ENCODE measurements at places on chromosomes 1 and 21. TPM values are rescaled to one million over a fixed set of nuclear protein-coding genes. Genes with fewer than 3 reads are reported as not detected.

DNA sequence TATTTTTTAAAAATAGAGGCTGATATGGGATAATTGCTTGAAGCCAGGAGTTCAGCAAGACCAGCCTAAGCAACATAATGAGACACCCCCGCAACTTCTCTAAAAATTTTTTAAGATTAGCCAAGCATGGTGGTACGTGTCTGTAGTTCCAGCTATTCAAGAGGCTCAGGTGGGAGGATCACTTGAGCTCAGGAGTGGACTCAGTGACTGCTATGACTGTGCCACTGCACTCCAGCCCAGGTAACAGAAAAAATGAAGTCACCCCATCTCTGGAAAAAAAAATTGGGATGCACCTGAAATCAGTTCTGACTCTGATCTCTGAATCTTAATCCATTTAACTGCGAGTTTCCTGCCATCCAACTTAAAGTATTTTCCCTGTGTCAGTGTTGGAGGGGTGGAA lies 124.2 kb downstream of the MRPS6 start:
- H3K27me3 ChIP-seq = no peaks in the 10 kb centered on the region
- H3K36me3 ChIP-seq = no peaks in the 10 kb centered on the region
- peak overlapping the region; percentile 89 for H3K27ac ChIP-seq
- H3K4me3 ChIP-seq = no peak overlapping the region
- DNase-seq = no peak

Gene ALDH4A1
- polyA plus RNA-seq = 3.5 TPM

GRCh38 chr1:63082766-63083165 lies 239.6 kb upstream of the FOXD3 start:
- H3K4me3 ChIP-seq = no peak overlapping the region
- peaks cover 3% of the 10 kb centered on the region for H3K27me3 ChIP-seq
- no peak for DNase-seq
- H3K4me1 ChIP-seq = no peaks in the 10 kb centered on the region

GRCh38 chr1:2258122-2258681 lies 30.1 kb downstream of the SKI start:
- no peak overlapping the region for H3K4me3 ChIP-seq
- peaks cover 73% of the 10 kb centered on the region for H3K4me1 ChIP-seq
- no peak for DNase-seq
- no peaks in the 10 kb centered on the region for H3K27me3 ChIP-seq
- no peaks in the 10 kb centered on the region for H3K36me3 ChIP-seq

DNA sequence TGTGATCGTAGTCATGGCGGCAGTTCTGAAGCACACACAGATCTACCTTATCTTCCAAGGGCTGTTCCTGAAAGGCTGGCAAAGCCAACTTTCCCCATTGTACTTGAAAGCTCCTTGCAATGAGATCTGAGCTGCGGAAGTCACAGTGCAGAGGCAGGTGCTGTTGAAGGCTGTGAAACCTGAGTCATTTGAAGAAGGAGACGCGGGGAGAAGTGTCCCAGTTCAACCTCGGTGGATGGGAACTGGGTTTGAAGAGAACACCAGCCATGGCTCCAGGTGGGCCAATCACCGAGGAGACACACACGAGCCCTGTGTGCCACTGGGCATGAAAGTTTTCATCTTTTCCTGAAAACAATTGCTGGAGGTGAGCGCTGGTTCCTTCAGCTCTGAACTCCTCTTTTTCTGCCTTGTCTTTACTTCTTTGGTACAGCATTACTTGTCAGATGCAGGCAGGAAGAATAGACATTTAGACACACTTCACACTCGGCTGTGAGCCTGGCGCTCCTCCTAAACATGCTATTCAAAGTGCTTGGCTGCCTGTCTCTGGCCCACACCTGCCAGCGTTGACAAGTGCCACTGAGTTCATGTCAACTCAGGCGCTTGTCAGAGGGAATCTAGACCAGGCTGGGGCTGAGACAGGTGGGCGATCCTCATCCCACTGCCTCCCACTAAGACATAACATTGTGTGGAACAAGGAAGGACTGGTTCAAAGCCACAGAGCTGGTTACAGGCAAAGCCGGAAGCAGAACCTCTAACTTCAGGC lies 25.7 kb upstream of the PDE9A start:
- DNase-seq = peak; percentile 33
- no peaks in the 10 kb centered on the region for H3K36me3 ChIP-seq
- H3K4me3 ChIP-seq = no peak overlapping the region
- H3K27ac ChIP-seq = no peak overlapping the region
- H3K4me1 ChIP-seq = no peaks in the 10 kb centered on the region
- H3K27me3 ChIP-seq = peaks cover 52% of the 10 kb centered on the region

GRCh38 chr1:218380125-218380977 lies 35.2 kb downstream of the TGFB2 start:
- H3K4me1 ChIP-seq = peaks cover 7% of the 10 kb centered on the region
- no peak for DNase-seq
- H3K27ac ChIP-seq = no peak overlapping the region
- no peak overlapping the region for H3K4me3 ChIP-seq
- H3K27me3 ChIP-seq = peaks cover 8% of the 10 kb centered on the region

DNA sequence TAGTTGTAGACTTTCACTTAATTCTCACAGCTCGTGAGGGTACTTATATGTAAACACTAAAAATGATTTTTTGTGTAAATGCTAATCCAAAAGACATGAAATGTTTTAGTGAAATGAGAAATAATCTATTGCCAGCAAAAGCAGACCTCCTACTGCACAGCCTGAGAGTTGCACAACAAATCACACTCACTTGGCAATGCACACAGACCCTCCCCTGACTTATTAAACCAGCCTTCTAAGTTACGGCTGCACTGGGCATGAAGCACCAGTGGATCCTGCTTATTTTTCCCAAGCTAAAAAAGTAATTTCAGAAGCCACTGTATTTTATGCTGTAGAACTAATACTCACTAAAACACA lies 10.3 kb downstream of the ERRFI1 start:
- H3K4me1 ChIP-seq = peaks cover 31% of the 10 kb centered on the region
- DNase-seq = no peak
- H3K27me3 ChIP-seq = no peaks in the 10 kb centered on the region
- H3K36me3 ChIP-seq = no peaks in the 10 kb centered on the region
- H3K4me3 ChIP-seq = no peak overlapping the region
- H3K27ac ChIP-seq = no peak overlapping the region

GRCh38 chr1:39102537-39103327 lies 76.6 kb downstream of the NDUFS5 start:
- DNase-seq = no peak
- no peak overlapping the region for H3K4me3 ChIP-seq
- no peaks in the 10 kb centered on the region for H3K27me3 ChIP-seq
- H3K4me1 ChIP-seq = peaks cover 60% of the 10 kb centered on the region

- H3K27ac ChIP-seq = no peak overlapping the region
- H3K36me3 ChIP-seq = no peaks in the 10 kb centered on the region
- no peak for DNase-seq
- no peaks in the 10 kb centered on the region for H3K27me3 ChIP-seq
- no peaks in the 10 kb centered on the region for H3K4me1 ChIP-seq
These were observed 361.3 kb upstream of the C1orf174 start for GRCh38 chr1:4261327-4261726.

Gene PLA2G2D
- polyA plus RNA-seq = 10.6 TPM

GRCh38 chr1:214842856-214843255 lies 239.7 kb upstream of the KCNK2 start:
- H3K27ac ChIP-seq = no peak overlapping the region
- H3K36me3 ChIP-seq = no peaks in the 10 kb centered on the region
- no peaks in the 10 kb centered on the region for H3K27me3 ChIP-seq
- H3K4me3 ChIP-seq = no peak overlapping the region
- no peaks in the 10 kb centered on the region for H3K4me1 ChIP-seq

DNA sequence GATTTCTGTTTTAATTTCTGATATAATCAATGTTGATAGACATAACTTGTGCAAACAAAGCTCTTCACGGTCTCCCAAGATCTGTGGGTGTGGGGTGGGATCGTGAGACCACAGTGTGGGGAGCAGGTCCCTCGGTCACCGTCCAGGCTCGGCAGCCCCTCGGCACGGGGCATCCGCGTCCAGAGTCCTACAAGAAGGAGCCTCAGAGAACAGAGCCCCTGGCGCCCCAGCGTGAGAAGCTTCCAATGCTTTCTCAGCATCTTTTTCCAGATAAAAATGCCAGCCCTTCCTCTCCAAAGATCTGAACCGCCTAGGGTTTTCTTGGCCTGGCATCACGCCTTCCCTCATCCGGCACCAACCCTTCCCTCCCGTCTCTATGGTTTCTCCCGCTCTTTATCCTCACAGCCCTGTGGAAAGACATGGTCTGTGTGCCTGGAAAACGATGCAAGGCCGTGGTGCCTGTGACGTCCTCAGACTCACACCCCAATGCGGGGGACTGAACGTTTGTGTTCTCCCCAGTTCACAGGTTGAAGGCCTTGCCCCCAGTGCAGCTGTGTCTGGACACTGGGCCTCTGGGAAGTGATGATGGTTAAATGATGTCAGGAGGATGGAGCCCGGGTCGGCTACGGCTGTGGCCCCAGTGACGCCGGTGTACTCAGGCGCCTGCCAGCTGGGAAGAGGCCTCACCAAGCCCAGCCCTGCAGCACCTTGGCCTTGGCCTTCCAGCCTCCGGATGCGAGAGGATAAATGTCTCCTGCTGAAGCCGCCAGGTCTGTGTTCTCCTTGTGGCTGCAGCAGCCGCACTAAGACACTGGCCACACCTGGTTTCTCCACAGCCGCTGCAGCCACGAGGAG lies 45.9 kb upstream of the COL6A2 start:
- H3K4me1 ChIP-seq = peaks cover 7% of the 10 kb centered on the region
- no peaks in the 10 kb centered on the region for H3K36me3 ChIP-seq
- no peak for DNase-seq

- DNase-seq = no peak
- H3K27ac ChIP-seq = no peak overlapping the region
- no peak overlapping the region for H3K4me3 ChIP-seq
- no peaks in the 10 kb centered on the region for H3K36me3 ChIP-seq
- H3K4me1 ChIP-seq = no peaks in the 10 kb centered on the region
- no peaks in the 10 kb centered on the region for H3K27me3 ChIP-seq
These were observed 56.0 kb upstream of the EDARADD start for GRCh38 chr1:236338096-236338495.

DNA sequence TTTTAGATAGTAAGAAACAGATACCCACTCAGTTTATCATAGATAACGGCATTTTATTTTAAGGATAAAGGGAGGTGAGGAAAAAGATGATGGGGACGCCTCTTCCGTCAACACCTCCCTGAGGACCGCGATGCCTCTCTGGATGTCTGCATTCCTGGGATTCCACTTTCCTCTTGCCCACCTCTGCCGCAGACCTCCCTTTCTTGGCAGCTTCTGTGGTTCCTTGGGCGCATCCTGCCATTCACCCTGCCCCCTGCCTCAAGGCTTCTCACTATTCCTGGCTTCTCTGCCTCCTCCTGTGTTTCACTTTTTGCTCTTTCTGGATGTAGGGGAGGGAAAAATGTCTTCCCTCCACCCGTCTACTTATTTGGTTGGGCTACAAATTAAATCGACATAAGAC lies 19.9 kb downstream of the HUNK start:
- no peak overlapping the region for H3K4me3 ChIP-seq
- no peak overlapping the region for H3K27ac ChIP-seq
- H3K4me1 ChIP-seq = no peaks in the 10 kb centered on the region
- H3K36me3 ChIP-seq = no peaks in the 10 kb centered on the region

GRCh38 chr1:229514578-229515275 lies 6.6 kb upstream of the NUP133 start:
- H3K4me3 ChIP-seq = no peak overlapping the region
- no peak overlapping the region for H3K27ac ChIP-seq
- DNase-seq = no peak

DNA sequence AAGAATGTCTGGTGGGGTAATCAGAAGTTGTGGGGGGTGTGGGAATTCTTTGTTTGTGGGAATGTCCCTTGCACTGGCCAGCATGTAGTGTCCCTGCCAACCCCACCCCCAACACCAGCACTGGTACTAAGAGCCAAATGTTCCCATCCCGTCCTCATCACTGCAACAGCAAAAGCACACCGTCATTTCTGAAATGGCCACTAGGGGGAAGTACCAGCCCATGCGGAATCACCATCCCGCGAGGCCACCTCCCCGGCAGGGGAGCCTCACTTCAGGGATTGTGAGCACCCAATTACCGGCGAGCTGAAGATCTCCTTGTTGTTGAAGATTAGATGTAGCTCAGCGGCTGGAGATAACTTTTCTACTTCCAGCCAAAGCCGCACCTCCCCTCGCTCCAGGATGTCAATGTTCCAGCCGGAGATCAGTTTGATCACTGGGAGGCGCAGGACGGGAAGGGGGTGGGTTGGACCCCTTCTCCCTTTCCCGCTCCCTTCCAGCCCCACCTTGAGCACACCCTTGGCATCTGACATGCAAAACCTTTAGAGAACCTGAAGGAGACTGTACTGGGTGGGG lies 41.0 kb downstream of the MYOM3 start:
- DNase-seq = peak; percentile 81
- no peaks in the 10 kb centered on the region for H3K27me3 ChIP-seq
- H3K36me3 ChIP-seq = no peaks in the 10 kb centered on the region
- H3K27ac ChIP-seq = no peak overlapping the region
- no peaks in the 10 kb centered on the region for H3K4me1 ChIP-seq
- no peak overlapping the region for H3K4me3 ChIP-seq

DNA sequence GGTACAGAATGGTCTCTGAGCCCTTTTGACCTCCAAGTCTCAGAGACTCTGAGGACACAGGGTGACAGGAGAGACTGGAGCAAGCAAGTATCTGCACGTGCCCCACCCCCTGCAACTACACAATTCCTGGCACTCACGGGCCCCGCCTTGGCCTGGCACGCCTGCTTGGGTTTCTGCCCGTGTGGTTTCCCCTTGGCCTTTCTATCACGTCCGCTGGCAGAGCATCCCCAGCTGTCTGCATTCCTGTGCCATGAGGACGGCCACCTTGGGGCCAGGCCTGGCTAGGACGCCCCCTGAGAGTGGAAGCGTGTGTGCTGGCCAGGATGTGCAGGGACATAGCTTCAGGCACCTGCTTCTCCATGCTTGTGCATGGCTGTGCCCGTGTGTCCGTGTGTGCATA lies 14.3 kb upstream of the EDN2 start:
- peaks cover 14% of the 10 kb centered on the region for H3K4me1 ChIP-seq
- no peak overlapping the region for H3K4me3 ChIP-seq
- H3K27ac ChIP-seq = no peak overlapping the region
- DNase-seq = no peak
- H3K27me3 ChIP-seq = peaks cover 16% of the 10 kb centered on the region

GRCh38 chr21:26093122-26093521 lies 77.4 kb downstream of the APP start:
- no peaks in the 10 kb centered on the region for H3K4me1 ChIP-seq
- H3K36me3 ChIP-seq = no peaks in the 10 kb centered on the region
- H3K27ac ChIP-seq = no peak overlapping the region
- H3K27me3 ChIP-seq = no peaks in the 10 kb centered on the region
- no peak overlapping the region for H3K4me3 ChIP-seq
- DNase-seq = no peak

Gene TNFRSF14
- 366 TPM for polyA plus RNA-seq

Gene APOBEC4
- not detected for polyA plus RNA-seq

GRCh38 chr1:243264717-243265116 lies 8.9 kb downstream of the SDCCAG8 start:
- no peaks in the 10 kb centered on the region for H3K27me3 ChIP-seq
- no peak overlapping the region for H3K4me3 ChIP-seq
- no peak for DNase-seq

Gene FMO5
- 2.8 TPM for polyA plus RNA-seq

GRCh38 chr1:18734001-18734400 lies 103.4 kb downstream of the PAX7 start:
- H3K36me3 ChIP-seq = no peaks in the 10 kb centered on the region
- DNase-seq = peak; percentile 61
- peaks cover 28% of the 10 kb centered on the region for H3K27me3 ChIP-seq

GRCh38 chr1:17621691-17622090 lies 82.2 kb downstream of the ARHGEF10L start:
- H3K27ac ChIP-seq = no peak overlapping the region
- H3K27me3 ChIP-seq = no peaks in the 10 kb centered on the region
- DNase-seq = no peak

GRCh38 chr1:22613572-22613918 lies 22.9 kb upstream of the C1QA start:
- no peaks in the 10 kb centered on the region for H3K4me1 ChIP-seq
- no peaks in the 10 kb centered on the region for H3K36me3 ChIP-seq
- no peak overlapping the region for H3K27ac ChIP-seq
- DNase-seq = no peak

Gene TTC22
- 0.73 TPM for polyA plus RNA-seq
